Activated naive CD4-positive, alpha-beta T cell treated with anti-CD3 and anti-CD28 coated beads, Interleukin-2, amount 10 ng/mL, durations not matched to agents 7 days and 5 days (primary cell): ENCODE measurements at places on chromosomes 5 and 9.

DNA sequence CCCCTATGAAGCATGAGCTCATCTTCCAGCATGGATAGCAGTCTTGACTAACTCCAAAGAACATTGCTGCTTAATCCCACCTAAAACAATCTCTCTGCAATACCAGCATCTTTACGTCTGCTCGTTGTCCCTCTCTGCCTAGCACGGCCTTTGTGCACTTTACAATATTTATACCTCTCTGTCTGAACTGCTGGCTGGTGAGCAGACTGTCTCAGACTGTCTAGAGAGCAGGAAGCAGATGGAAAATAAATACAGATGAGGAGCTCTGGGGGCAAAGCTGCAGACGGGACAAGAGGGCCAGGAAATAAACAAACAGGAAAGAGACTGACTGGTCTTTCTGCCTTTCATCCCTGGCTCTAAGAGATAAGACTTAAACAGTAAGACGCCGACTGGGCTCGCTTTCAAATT lies 224.8 kb downstream of the ENC1 start:
- H3K4me3 ChIP-seq: no peak overlapping the region
- DNase-seq: no peak
- H3K27ac ChIP-seq: no peak overlapping the region
- no peaks in the 10 kb centered on the region for H3K36me3 ChIP-seq
- no peaks in the 10 kb centered on the region for H3K4me1 ChIP-seq

GRCh38 chr5:7047511-7048261 lies 334.5 kb downstream of the TENT4A start:
- H3K36me3 ChIP-seq: no peaks in the 10 kb centered on the region
- no peak overlapping the region for H3K27ac ChIP-seq
- no peak overlapping the region for H3K4me3 ChIP-seq

GRCh38 chr5:5932824-5933223 lies 445.5 kb downstream of the MED10 start:
- H3K4me3 ChIP-seq: no peak overlapping the region
- DNase-seq: no peak
- H3K27me3 ChIP-seq: no peaks in the 10 kb centered on the region
- no peak overlapping the region for H3K27ac ChIP-seq
- no peaks in the 10 kb centered on the region for H3K4me1 ChIP-seq
- H3K36me3 ChIP-seq: no peaks in the 10 kb centered on the region

DNA sequence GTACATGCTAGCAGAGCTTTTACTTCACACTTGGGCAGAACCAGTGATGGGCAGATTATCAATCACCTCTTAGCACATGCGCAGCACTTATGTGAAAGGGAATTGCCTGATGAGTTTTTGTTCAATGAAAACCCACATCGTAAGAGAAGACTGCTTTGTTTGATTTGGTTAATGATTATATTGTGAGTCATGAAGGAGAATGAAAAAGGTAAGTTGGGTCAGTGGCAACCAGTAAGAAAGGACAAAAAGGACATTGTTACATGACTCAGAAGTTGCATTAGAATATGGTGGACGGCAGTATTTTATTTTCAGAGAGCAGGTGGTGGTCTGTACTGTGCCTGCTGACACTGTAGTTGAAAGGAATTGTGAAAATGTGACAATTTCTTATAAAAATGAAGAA lies 127.4 kb downstream of the AOPEP start:
- H3K27me3 ChIP-seq: no peaks in the 10 kb centered on the region
- H3K27ac ChIP-seq: no peak overlapping the region
- H3K36me3 ChIP-seq: peaks cover 4% of the 10 kb centered on the region
- no peak overlapping the region for H3K4me3 ChIP-seq

DNA sequence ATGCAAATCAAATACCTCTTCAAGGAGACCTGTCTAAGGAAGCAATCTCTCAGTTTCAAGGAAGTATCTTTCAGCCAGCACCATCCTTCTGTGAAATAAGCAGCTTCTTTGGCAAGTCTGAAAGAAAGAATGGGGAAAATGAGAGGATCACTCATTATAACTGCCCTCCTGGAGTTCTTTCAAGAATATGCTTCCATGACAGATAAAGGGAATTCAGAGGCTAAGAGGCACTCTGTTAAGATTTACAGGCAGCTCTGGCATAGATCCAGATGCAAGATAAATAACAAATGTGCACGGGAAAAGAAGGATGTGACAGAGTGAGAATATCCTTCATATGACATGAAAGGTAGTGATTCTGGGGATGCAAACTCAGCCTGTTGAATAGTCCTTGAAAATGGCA lies 348.2 kb upstream of the CCNG1 start:
- H3K27me3 ChIP-seq: no peaks in the 10 kb centered on the region
- no peaks in the 10 kb centered on the region for H3K36me3 ChIP-seq
- H3K4me1 ChIP-seq: no peaks in the 10 kb centered on the region
- H3K4me3 ChIP-seq: no peak overlapping the region

DNA sequence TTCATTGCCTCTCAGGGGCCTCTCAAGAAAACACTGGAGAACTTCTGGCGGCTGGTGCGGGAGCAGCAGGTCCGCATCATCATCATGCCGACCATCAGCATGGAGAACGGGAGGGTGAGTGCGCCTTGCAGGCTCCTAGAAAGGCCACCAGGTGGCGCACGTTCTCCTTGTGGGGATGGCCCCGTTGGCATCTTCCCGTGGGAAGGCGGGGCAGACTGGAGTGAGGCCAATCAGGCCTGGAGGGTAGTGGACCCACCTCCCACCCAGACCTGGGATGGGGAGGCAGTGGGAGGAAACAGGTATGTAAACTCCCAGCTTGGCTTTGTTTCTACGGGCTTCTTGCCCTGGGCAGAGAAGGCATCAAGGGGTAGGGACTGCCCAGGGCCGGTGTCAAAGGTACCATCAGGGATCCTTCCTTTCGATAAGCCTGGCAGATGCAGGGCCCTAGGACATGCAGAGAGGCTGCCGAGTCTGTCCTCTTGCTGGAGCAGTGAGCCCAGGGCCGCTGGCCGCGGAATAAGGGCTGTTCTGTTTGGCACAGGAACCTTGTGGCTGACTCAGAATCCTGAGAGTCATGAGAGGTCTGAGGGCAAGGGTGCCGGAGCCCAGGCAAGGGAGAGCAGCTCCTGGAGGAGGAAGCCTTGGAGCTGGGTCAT lies 18.9 kb upstream of the SPTLC1 start:
- peak overlapping the region; percentile 52 for H3K4me3 ChIP-seq
- peaks cover 3% of the 10 kb centered on the region for H3K36me3 ChIP-seq
- peaks cover 10% of the 10 kb centered on the region for H3K4me1 ChIP-seq

DNA sequence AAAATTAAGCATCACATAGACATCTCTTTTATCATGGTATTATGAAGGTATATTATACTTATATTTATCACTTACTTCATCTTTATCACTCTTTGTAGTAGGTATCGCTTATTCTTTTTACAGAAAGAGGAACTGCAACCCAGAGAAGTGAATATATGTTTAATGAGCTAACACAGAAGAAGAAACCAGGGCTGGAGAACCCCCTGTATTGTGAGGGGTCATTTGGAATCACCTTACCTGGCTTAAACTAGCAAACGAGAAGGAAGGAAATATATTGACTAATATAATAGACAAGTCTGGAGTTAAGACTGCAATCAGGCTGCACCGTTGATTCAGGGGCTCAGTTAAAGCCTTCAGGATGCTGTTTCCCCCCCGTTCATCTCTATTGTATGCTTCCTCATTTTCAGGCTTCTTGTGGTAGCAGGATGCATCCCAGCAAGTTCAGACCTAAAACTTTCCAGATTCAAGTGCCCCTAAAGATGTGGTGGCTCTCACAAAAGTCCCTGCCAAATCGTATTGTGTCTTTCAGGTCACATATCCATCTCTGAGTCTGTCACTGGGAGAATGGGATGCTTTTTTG lies 146.4 kb downstream of the GCNT1 start:
- peaks cover 27% of the 10 kb centered on the region for H3K27me3 ChIP-seq
- H3K4me3 ChIP-seq: no peak overlapping the region
- no peak overlapping the region for H3K27ac ChIP-seq
- H3K36me3 ChIP-seq: no peaks in the 10 kb centered on the region
- DNase-seq: no peak
- H3K4me1 ChIP-seq: no peaks in the 10 kb centered on the region

DNA sequence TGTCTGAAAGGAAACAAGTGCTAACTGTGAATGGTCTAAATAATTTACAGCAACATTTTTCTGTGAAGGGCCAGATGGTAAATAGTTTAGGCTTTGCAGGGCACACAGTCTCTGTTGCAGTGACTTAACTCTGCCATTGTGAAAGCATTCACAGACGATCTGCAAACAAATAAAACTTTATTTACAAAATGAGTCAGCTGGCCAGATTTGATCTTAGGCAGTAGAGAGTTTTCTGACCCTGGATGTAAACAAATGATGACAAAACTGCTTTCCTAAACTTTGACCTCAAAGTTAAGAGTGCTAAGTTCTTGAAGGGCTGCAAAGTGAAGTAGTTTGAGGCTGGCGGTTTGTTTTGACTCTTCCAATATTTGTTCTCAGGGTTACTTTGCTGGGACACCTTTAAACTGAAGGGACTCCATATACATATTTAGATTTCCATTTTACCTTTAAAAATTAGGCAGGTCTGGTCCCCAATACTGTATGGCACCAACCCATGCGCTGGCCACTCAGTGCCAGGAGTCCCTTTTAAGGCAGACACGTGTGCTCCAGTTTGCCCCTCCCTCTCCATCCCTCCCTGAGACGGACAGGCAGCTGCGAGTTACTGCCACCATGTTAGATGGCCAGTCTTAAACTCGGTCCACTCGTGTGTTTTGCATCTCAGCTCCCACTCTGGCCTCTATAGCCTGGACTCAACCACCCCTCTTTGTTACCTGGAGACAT lies 4.0 kb upstream of the ADAMTS16 start:
- DNase-seq: no peak
- no peak overlapping the region for H3K4me3 ChIP-seq
- H3K27ac ChIP-seq: no peak overlapping the region
- peaks cover 5% of the 10 kb centered on the region for H3K4me1 ChIP-seq

- peaks cover 56% of the 10 kb centered on the region for H3K4me1 ChIP-seq
- no peaks in the 10 kb centered on the region for H3K27me3 ChIP-seq
- DNase-seq: peak; percentile 50
- peak overlapping the region; percentile 96 for H3K27ac ChIP-seq
Observed at GRCh38 chr5:134874831-134875655, 872 bp downstream of the TXNDC15 start.

DNA sequence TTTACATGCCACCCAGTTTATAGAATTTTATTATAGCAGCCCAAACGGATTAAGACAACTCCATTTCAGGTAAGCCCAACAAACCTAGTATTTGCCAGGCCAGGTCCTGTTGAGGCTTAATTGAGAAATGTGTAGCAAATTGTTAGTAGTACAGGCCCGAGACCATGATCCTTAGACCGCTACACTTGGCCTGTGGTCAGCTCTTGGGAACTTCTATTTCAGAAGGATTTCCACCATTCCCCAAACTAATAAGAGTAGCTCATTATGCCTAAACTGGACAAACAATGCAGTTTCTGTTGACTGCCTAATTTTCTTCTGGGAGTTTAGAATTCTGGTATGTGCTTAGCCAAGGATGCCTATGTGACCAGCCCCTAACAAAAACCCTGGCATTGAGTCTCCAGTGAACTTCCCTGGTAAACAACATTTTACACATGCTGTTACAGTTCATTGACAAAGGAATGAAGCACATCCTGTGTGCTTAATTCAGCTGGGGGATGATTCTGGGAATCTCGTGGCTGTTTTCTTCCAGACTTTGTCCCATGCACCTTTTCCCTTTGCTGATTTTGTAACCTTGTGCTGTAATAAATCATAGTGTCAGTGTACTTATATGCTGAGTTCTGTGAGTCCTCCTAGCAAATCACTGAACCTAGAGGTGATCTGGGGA lies 5.6 kb upstream of the GPX3 start:
- H3K4me1 ChIP-seq: peaks cover 6% of the 10 kb centered on the region
- no peak for DNase-seq
- no peak overlapping the region for H3K4me3 ChIP-seq
- peaks cover 21% of the 10 kb centered on the region for H3K27me3 ChIP-seq
- H3K27ac ChIP-seq: no peak overlapping the region

DNA sequence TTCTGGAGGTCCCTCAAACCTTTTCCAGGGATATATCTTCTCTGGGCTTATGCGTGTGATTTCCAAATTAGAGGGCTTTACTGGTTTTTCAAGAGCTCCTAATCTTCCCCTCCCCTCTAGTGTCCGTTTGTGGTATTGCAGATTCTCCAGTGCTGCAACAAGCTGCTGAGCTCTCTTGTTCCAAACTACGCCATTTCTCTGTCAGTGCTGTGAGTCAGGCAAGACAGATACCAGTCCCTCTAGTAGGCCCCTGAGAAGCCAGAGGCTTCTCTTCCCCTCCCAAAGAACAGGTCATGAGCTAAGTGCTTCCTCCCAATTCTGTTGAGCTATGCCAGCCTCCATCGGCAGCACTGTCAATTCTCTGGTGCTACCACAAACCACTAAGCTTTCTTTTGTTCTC lies 149.5 kb downstream of the FANCC start:
- no peaks in the 10 kb centered on the region for H3K27me3 ChIP-seq
- H3K27ac ChIP-seq: no peak overlapping the region
- H3K4me1 ChIP-seq: peaks cover 14% of the 10 kb centered on the region
- peaks cover 19% of the 10 kb centered on the region for H3K36me3 ChIP-seq
- peak; percentile 73 for DNase-seq
- H3K4me3 ChIP-seq: no peak overlapping the region

DNA sequence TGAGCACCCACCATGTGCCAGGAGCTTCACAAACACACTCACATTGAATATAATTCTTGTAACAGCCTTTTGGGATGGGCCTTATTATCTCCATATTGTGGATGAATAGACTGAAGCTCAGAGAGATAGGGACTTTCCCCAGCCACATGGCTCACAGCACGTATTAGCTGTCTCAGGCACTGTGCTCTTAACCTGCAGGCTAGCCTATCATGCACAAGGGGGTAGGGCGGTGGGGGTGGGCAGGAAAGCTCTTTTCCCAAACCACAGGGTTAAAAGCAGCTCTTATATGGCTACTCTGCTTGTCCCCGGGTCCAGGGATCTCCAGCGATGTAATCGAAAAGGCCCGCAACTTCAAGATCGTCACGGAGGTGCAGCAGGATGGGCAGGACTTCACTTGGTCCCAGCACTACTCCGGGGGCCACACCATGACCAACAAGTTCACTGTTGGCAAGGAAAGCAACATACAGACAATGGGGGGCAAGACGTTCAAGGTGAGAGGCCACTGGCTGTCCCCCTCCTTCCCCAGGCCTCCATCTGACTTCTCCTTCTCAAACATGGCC lies 2.6 kb downstream of the FABP6 start:
- no peaks in the 10 kb centered on the region for H3K36me3 ChIP-seq
- no peak overlapping the region for H3K4me3 ChIP-seq
- DNase-seq: no peak
- no peaks in the 10 kb centered on the region for H3K4me1 ChIP-seq
- no peak overlapping the region for H3K27ac ChIP-seq

GRCh38 chr5:164202338-164202737 lies 696.9 kb downstream of the MAT2B start:
- no peaks in the 10 kb centered on the region for H3K4me1 ChIP-seq
- H3K27me3 ChIP-seq: no peaks in the 10 kb centered on the region
- no peak overlapping the region for H3K27ac ChIP-seq
- no peak overlapping the region for H3K4me3 ChIP-seq
